ENCODE measurements at places on chromosomes 13 and 19.
A peak's percentile ranks its signal among the peaks of the same experiment; 100 is the strongest.

DNA sequence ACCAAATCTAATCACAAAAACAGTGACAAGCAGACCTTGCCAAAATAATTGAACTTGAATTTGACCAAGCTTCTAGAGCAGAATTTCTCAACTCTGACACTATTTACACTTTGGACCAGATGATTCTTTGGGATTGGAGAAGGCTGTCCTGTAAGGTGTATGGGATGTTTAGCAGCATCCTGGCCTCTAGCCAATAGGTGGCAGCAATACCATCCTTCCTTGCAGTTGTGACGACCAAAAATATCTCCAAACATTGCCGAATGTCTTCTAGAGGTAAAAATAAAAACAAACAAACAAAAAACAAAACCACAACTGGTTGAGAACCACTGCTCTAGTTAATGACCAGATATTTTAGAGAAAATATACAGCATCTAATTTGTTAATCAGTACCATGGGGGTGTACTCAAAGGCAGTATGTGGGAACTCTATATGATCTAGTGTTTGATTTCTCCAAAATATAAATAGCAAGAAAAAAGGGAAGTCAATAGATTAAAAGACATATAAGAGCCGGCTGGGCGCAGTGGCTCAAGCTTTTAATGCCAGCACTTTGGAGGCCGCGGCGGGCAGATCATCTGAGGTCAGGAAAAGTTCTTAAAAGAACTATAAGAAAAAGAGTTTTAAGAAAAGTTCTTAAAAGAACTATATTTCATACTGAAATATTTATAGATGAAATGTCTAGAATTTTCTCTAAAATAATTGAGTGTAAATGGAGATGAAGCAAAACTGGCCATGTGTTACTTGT is 60.9 kb upstream of the ZNF527 start:
- peak; percentile 55 for DNase-seq

DNA sequence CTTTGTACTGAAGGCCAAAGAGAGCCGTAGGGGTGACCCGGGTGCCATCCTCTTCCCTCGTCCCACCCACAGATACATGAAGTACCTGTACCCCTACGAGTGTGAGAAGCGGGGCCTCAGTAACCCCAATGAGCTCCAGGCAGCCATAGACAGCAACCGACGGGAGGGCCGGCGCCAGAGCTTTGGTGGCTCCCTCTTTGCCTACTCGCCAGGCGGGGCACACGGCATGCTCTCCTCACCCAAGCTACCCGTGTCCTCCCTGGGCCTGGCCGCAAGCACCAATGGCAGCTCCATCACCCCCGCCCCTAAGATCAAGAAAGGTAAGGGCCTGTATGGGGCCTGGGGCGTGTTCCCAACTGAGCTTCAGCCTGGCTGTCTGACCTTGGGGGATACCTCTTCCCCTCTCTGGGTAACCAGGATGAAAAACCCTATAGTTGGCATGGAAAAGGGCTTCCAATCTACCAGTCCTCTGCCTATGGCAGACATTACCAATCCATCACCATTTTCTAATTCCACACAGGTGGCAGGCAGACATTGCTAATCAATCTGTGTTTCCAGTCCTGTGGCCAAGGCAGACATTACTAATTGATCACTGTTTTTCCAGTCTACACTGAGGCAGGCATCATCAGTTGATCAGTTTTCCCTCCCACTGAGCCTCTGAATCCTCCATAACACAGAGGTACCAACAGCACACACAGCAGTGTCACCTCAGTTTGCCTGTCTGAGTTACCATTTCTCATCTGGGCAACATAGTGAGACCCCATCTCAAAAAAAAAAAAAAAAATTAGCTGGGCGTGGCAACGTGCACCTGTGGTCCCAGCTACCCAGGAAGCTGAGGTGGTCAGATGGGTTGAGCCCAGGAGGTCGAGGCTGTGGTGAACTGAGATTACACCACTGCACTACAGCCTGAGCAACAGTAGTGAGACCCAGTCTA is 19.1 kb upstream of the WDR18 start:
- no peak for DNase-seq

DNA sequence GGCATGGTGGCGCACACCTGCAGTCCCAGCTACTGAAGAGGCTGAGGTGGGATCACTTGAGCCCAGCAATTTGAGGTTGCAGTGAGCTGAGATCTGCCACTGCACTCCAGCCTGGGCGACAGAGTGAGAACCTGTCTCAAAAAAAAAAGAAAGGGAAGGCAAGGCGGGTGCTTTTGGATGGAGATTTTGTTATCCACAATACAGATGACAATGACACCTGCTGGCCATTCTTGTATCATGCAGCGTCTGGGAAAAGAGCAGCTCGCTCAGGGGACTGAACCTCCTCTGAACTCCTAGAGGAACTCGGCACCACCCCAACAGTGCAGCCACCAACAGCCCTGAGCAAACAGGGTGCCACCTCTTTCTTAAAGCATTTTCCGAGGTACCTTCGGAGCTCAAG is 22.8 kb downstream of the HAUS8 start:
- peak; percentile 70 for DNase-seq

DNA sequence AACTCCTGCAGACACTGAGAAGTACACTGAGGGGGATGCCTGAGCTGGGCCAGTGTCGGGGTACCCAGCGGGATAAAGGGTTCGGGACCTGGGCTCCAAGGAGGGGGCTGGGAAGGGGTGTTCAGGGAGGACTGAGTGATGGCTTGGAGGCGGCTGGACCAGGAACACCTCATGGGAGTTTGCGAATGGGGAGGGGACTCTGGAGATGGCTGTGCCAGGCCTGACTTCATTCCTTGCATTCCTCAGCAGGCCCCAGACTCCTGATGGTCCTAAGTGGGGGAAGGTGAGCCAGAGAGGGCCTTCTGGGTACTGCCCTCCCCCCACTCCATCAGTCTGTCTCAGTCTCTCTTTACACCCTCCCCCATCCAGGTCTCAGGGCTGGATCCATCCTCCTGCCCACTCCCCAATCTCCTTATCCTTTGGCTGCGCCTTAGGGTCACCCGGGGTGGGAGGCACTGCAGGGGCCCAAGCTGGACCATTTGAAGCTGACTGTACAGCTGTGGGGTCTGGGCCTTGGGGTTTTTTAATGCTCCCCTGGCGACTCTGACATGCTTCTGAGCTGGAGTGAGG is 13.8 kb downstream of the PAK4 start:
- peak; percentile 18 for DNase-seq

GRCh38 chr19:40682431-40682964 is 8.0 kb downstream of the NUMBL start:
- DNase-seq = no peak

DNA sequence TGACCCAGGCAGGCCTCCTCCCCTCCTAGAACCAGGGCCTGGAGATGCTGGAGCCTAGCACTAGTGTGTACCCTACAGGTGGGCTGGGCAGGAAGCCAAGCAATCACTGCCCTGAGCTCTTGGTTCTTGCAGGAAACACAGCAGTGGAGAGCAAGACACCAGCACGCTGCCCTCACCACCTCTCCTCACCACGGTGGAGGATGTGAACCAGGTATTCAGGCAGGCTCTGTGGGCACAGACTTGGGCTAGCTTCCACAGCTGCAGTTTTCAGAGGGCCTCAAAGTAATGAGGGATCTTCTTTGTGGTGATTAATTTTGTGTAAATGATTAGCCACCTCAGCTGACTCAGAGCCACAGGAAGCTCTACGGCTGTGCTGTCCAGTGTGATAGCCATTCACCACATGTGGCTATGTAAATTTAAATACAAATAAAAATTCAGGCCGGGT is 13.6 kb upstream of the GPI start:
- no peak for DNase-seq

DNA sequence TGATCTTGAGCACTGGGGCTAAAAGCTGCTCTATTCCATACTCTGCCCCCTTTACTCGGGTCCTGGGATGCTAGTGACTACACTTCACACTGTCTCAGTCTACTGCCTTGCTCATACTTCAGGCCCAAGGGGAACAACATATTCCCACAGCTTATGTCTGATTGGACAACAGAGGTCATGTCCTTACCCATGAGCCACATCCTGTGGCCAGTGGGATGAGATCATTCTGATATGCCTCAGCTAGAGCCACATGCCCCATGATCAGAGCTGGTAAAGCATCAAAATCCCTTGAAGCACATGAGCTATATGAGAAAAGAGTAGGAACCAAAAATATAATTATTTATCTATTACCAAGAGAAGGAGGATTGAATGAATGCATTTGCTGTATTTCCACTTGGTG is 290.1 kb upstream of the TSHZ3 start:
- no peak for DNase-seq

DNA sequence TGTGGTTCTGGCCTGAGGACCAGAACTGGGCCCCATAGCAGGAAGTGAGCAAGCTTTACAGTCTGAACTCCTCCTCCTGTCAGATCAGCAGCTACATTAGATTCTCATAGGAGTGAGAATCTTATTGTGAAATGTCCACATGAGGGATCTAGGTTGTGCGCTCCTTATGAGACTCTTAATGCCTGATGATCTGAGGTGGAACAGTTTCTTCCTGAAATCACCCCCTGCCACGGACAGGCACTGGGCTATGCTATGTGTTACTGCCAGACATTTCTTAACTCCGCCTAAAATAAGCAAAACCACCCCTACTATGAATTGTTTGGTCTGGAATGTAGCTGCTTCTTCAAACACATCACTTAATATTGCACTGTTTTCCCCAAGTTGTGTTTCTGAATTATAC is 4.6 kb downstream of the FBXL3 start:
- DNase-seq = peak; percentile 54

GRCh38 chr19:1317274-1318003 is 31.8 kb downstream of the EFNA2 start:
- DNase-seq = no peak

- DNase-seq = no peak
Measured at GRCh38 chr13:28478127-28478526, 16.8 kb downstream of the FLT1 start.

DNA sequence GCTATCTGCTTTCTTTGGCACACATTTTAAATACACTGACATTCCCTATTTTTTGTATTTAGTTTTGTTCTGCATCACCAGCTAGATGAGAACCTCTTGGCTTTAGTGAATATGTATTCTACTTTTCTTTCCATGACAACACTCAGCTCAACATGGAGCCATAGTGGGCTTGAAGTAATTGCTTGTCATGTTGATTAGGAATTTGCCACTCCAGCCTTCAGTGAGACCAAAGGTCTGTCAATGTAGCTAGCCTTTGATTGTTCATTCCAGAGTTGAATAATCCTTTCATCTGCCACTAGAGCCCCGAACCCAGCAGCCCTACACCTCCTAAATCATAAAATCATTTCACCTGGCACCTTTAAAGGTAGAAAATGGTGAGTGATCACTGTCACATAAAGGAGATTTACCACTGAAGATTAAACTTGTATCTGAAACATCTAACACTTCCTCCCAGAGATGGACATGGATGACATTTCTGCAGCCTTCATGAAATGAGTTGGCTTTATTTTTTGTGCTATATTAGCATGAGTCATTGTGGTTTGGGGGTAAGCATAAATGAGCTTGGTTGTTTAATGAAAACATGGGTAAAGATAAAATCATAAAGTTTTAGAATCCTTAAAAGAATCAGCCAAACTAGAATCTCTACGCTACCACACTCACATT is 29.2 kb upstream of the GARRE1 start:
- DNase-seq = no peak

DNA sequence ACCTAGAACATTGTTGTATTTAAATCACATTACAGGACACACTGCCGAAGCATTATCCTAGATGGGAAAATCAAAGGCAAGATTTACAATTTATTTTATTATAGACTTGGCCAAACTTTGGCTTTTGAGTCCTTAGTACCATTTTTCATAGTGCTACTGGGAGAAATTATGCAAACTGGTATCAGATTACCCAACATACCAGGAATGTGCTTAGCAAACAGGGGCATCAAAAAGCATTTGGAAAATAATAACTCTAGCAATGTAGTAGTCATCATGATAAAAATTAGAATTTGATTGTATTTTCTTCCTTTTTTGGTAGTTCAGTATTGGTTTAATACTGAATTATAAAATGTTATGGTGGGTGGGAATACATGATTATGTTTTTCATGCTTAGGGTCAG is 34.0 kb downstream of the GPC6 start:
- peak; percentile 48 for DNase-seq

DNA sequence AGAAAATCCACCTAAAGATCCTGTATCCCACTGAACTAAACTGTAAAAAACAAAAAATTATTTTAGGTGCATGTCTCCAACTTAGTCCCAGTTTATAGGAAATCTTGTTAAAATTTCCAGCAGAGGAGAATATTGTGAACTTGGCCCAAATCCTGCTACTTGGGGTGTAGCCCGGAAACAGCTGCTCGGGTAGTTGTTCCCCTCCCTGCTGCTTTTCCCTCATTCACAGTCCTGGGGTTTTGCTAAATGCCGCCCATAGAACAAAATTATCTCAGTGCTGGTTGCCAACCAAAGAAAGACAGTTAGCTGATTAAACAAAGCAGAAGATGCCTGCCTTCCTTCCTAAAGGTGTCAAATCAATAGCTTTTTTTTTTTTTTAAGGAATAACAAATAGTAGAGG is 330.5 kb upstream of the KLF12 start:
- DNase-seq = no peak

DNA sequence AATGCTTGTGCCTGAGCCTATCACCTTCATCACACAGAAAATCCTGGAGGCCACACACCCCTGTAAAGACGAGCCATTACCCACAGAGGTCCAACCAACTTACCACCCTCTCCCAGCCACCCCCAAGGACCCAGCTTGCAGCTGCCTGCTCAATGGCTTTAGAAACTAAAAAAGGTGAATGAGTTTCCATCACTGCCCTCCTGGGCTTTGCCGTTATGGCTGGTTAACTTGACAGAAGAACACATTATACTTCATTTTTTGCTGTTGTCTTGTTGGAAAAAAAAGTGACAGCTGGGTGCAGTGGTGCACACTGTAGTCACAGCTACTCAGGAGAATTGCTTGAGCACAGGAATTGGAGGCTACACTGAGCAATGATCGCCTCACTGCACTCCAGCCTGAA is 17.4 kb upstream of the FEM1A start:
- DNase-seq = no peak

DNA sequence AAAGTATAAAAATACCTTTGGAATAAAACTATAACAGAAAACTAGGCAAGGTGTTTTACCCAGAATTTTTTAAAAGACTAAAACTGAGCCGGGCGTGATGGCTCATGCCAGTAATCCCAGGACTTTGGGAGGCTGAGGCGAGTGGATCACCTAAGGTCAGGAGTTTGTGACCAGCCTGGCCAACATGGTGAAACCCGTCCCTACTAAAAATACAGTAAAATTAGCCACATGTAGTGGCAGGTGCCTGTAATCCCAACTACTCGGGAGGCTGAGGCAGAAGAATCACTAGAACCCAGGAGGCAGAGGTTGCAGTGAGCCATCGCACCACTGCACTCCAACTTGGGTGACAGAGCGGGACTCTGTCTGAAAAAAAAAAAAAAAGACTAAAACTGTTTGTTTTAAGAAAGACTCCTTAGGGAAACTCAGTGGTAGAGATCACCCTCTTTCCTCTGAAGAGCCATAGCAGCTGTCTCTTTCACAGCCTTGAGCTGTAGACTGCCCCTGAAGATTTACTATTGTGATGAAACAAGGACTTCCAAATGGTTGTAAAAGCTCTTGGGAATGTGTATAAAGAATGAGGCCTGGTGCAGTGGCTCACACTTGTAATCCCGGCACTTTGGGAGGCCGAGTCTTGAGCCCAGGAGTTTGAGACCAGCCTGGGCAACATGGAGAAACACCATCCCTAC is 14.7 kb upstream of the KCTD4 start:
- DNase-seq = no peak

GRCh38 chr13:25847145-25847544 is 204.7 kb downstream of the SHISA2 start:
- DNase-seq = no peak

All from cardiac muscle cell (in vitro differentiated cells and primary cell).